Gastrocnemius medialis (tissue), 4 donors: ENCODE measurements at places on chromosomes 2 and 18. TPM values are rescaled to one million over a fixed set of nuclear protein-coding genes. Genes with fewer than 3 reads are reported as not detected.

DNA sequence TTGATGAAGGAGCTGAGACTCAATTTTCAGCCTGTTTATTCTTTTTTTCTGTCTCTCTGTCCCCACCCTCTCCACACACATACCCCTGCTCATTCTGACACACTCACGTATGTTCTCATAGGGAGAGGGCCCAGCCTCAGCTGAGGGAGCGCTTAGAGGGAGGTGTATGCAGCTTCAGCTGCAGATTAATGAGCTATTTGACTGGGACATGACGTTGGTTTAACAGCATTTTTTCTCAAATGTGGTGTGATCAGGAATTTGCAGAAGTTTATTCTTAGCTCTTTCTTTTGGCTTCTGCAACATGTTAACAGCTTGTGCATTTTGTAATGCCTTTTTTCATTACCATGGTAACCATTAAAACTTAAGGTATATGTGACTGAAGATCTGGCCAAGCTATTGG is 1547.1 kb upstream of the PIK3C3 start:
- DNase-seq = no peak
- H3K27me3 ChIP-seq = no peaks in the 10 kb centered on the region

Gene TMEM87B
- 2.8 TPM for total RNA-seq

DNA sequence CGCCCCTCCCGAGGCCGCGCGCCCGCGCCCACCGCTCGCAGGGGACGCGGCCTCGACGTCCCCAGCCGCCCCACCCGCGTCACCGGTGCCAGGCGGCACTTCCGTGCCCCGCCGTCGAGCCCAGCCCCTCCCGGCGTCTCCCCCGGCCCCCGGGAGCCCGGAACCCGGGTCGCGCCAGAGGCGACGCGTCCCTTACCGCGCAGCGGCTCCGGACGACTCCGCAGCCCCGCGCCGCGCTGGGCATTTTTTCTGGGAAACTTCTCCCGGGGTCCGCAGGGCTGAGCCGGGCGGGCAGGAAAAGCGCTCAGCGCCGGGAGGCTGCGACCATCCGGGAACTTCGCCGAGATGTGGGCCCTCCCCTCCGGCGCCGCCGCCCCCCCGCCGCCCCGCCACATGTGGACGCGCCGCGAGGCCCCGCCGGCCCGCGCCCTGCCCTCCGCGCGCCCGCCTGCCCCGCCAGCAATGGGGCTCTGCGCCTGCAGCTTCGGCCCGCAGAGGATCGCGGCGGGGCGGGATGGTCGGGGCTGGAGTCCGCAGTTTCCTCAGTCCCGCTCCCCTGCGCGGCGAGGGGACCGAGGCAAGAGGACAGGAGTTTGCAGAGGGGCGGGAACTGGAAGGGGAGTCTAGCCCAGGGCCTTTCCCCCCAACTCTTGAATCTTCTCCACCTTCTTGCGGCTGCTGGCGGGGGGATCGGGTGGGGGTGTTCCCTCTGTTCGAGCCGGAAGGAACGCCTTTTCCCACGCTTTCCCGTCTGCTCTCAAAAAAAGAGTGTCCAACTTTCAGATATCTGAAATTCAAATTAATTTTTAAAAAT is 81.5 kb downstream of the CHRNA1 start:
- peak overlapping the region; percentile 64 for H3K4me3 ChIP-seq
- H3K36me3 ChIP-seq = no peaks in the 10 kb centered on the region
- peak overlapping the region; percentile 78 for H3K27ac ChIP-seq
- DNase-seq = peak; percentile 6

DNA sequence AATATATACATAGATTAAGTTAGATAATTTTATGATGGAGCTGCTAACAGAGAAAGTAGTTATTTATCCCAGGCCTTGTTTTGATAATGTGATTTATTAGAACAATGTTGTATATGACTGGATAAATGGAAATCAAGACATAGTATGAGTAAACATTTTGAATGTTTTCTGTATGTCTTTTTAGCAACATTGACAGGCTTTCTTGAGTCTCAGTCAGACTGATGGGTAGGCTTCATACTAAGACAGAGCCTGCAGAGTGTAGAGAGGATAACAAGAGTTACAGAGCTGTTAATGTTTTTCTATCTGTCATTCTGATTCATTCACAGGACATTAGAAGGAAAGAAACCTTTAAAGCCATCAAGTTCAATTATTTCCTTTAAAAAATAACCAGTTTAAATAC is 478.5 kb downstream of the LRP1B start:
- DNase-seq = no peak
- H3K4me3 ChIP-seq = no peak overlapping the region
- no peak overlapping the region for H3K27ac ChIP-seq
- no peaks in the 10 kb centered on the region for H3K27me3 ChIP-seq
- H3K36me3 ChIP-seq = no peaks in the 10 kb centered on the region

- H3K4me1 ChIP-seq = peaks cover 7% of the 10 kb centered on the region
- no peak overlapping the region for H3K27ac ChIP-seq
- DNase-seq = no peak
- H3K27me3 ChIP-seq = no peaks in the 10 kb centered on the region
Measured at GRCh38 chr2:202436626-202437025, 60.5 kb downstream of the BMPR2 start.

GRCh38 chr2:109439986-109440385 is 173.8 kb downstream of the SEPTIN10 start:
- no peak for DNase-seq
- no peaks in the 10 kb centered on the region for H3K27me3 ChIP-seq
- H3K4me3 ChIP-seq = no peak overlapping the region
- no peaks in the 10 kb centered on the region for H3K36me3 ChIP-seq
- peaks cover 44% of the 10 kb centered on the region for H3K4me1 ChIP-seq
- H3K27ac ChIP-seq = no peak overlapping the region

- H3K27ac ChIP-seq = no peak overlapping the region
- H3K27me3 ChIP-seq = no peaks in the 10 kb centered on the region
- no peaks in the 10 kb centered on the region for H3K36me3 ChIP-seq
- no peak for DNase-seq
- no peak overlapping the region for H3K4me3 ChIP-seq
- H3K4me1 ChIP-seq = no peaks in the 10 kb centered on the region
Measured at GRCh38 chr2:172276961-172277360, 150.4 kb upstream of the ITGA6 start.

Gene C2orf78
- not detected for total RNA-seq

GRCh38 chr2:154758871-154759270 is 60.4 kb downstream of the KCNJ3 start:
- no peaks in the 10 kb centered on the region for H3K27me3 ChIP-seq
- DNase-seq = no peak
- no peak overlapping the region for H3K4me3 ChIP-seq
- H3K36me3 ChIP-seq = no peaks in the 10 kb centered on the region

GRCh38 chr2:115649731-115650130 is 1207.3 kb downstream of the DPP10 start:
- H3K4me3 ChIP-seq = no peak overlapping the region
- no peaks in the 10 kb centered on the region for H3K4me1 ChIP-seq
- DNase-seq = no peak
- H3K27me3 ChIP-seq = no peaks in the 10 kb centered on the region
- H3K36me3 ChIP-seq = no peaks in the 10 kb centered on the region

Gene UGT1A3
- total RNA-seq = not detected

DNA sequence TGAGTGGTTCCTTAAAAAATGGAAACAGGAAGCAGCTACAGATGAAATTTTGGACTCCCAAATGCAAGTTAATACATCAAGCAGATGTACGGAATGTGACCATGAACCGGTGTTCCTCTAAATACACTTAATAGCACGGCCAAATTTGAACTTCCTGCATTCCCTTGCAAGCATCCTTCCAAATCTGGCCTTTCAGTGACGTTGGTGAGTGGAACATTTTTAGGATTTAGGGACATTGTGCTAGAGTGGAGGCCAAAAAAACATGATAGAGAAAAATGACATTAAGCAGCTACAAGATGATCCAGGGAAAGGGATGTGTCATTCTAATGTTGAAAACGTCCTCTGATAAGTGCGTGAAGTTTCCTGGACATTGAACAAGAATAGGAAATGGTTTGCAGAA is 62.1 kb downstream of the CTAGE1 start:
- H3K36me3 ChIP-seq = no peaks in the 10 kb centered on the region
- H3K27ac ChIP-seq = no peak overlapping the region
- H3K4me3 ChIP-seq = no peak overlapping the region
- DNase-seq = no peak

Gene CCDC102B
- total RNA-seq = 0.93 TPM

DNA sequence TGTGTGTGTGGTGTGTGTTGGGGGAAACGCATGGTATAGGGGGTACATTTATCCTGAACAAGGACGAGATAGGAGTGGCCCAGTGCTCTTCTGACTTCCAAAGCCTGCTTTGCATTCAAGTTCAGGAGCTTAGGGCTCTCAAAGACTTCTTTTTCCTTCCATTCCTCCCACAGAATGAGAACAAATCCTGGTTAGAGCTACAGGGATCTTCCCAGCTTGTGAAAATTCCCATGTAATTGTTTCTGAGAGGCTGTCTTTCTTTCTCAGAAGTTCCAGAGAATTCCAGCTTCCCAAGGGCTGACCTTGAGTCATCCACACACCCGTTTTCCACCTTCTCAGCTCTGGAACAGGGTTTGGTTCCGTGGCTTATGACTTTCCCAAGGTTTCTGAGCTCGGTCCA is 38.9 kb downstream of the FASTKD2 start:
- H3K27ac ChIP-seq = peak overlapping the region; percentile 52
- no peaks in the 10 kb centered on the region for H3K36me3 ChIP-seq
- H3K4me3 ChIP-seq = no peak overlapping the region

- H3K27me3 ChIP-seq = no peaks in the 10 kb centered on the region
- H3K4me1 ChIP-seq = no peaks in the 10 kb centered on the region
- no peak overlapping the region for H3K4me3 ChIP-seq
- no peaks in the 10 kb centered on the region for H3K36me3 ChIP-seq
- no peak overlapping the region for H3K27ac ChIP-seq
Measured at GRCh38 chr2:80002568-80003157, 301.9 kb downstream of the LRRTM1 start.

GRCh38 chr2:119429225-119429981 is 2.3 kb upstream of the TMEM37 start:
- H3K4me3 ChIP-seq = no peak overlapping the region
- DNase-seq = no peak
- no peaks in the 10 kb centered on the region for H3K27me3 ChIP-seq
- H3K4me1 ChIP-seq = peaks cover 6% of the 10 kb centered on the region
- H3K27ac ChIP-seq = no peak overlapping the region
- H3K36me3 ChIP-seq = no peaks in the 10 kb centered on the region

DNA sequence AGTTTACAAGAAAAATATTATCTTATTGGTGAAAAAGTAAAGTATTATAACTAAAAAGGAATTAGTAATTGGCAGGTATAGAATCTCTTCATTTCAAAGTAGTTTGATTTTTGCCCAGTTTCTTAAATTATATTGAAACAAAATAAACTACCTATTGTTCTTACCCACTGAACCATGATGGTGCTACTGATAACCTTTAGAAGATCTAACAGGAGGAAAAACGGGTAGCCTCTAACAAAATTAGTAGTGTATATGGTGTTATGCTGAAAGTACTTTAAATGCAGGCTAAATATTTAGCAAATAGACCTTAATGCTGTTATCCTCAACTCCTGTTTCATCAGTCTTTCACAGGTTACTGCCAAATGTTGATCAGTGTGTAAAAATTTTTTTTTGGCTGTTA is 19.1 kb downstream of the MRPS9 start:
- H3K27ac ChIP-seq = no peak overlapping the region
- H3K4me1 ChIP-seq = no peaks in the 10 kb centered on the region
- no peaks in the 10 kb centered on the region for H3K36me3 ChIP-seq
- DNase-seq = no peak

Gene HSBP1L1
- 13.4 TPM for total RNA-seq
